CD4-positive, alpha-beta T cell treated with Interleukin-21 for 1 hour (primary cell): ENCODE measurements at places on chromosomes 3 and 15.
A peak's percentile ranks its signal among the peaks of the same experiment; 100 is the strongest.

GRCh38 chr15:87154761-87155160 is 1075.1 kb downstream of the AGBL1 start:
- no peak for DNase-seq

GRCh38 chr3:141278196-141279076 is 46.8 kb downstream of the PXYLP1 start:
- no peak for DNase-seq

- DNase-seq = no peak
Observed at GRCh38 chr3:55910543-55910942, 423.4 kb upstream of the WNT5A start.

DNA sequence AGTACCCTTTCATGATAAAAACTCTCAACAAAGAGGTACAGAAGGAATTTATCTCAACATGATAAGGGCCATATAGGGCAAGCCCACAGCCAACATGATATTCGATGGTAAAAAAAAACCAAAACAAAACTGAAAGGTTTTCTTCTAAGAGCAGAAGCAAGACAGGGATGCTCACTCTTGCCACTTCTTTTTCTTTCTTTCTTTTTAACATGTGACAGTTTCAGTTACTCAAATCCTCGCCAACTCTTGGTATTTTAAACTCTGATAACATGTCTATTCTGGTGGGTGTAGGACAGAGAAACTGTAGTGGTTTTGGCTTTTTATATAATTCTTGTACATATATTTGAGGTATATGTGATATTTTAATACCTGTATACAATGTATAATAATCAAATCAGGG is 74.0 kb upstream of the NMNAT3 start:
- DNase-seq = no peak

DNA sequence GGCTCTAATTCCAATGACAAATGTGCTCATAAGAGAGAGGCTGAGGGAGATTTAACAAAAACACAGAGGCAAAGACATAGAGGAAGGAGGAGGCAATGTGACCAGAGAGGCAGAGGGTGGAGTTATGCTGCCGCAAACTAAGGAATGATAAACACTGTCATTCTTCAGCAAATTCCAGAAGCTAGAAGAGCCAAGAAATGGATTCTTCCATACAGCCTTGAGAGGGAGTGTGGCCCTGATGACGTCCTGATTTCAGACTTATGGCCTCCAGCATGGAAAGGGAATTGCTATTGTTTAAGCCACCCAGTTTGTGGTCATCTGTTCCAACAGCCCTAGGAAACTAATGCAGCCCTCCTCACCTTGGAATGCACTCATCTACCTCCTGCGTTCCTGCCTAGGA is 30.5 kb downstream of the CD47 start:
- DNase-seq = no peak

- no peak for DNase-seq
Observed at GRCh38 chr3:146626403-146627122, 21.4 kb upstream of the PLSCR5 start.

DNA sequence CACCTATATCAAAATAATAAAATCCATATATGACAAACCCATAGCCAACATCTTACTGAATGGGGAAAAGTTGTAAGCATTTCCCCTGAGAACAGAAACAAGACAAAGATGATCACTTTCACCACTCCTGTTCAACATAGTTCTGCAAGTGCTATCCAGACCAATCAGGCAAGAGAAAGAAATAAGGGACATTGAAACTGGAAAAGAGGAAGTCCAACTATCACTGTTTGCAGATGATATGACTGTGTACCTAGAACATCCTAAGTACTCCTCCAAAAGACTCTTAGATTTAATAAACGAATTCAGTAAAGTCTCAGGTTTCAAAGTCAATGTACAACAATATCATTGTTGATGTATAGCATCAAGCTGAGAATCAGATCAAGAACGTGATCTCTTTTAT is 35.6 kb upstream of the FGF7 start:
- no peak for DNase-seq

GRCh38 chr3:193060748-193061546 is 143.3 kb upstream of the MB21D2 start:
- DNase-seq = no peak

DNA sequence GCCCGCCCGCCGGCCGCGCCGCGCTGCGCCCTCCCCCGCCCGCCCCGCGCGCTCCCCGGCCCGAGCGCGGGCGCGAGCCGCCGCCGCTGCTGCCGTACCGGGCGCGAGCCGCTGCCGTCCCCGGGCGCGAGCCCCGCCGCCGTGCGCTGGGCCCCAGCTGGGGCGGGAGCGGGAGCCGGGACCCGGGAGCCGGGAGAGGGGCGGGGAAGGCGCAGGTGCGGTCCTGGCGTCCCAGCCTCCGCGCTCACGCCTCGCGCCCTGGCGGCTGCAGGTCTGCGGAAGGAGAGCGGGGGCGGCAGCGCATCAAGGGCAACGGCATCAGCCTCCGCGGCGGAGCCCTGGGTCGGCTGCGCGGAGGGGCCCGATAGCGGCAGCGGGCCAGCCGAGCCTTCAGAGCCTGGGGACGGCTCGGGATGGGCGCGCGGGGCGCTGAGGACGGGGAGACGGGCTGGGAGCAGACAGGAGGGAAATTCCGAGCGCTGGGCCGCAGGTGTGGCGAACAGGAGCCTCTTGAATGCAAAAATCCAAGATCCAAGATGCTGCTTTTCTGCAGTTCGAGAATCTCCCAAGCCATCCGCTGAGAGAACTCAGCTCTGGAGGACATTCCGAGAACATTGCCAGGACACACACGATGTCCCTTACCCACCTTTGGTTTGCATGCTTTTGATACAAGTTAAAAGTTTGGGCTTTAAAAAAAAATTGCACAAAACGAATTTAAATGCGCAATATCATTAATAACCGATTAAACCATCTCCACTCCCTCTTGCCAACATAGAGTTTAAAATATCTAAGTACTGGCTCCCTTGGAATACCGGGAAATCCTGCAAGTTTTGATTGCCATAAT is 251.1 kb downstream of the TJP1 start:
- no peak for DNase-seq

- no peak for DNase-seq
Observed at GRCh38 chr15:67076147-67076843, 10.9 kb downstream of the SMAD3 start.

- DNase-seq = no peak
Observed at GRCh38 chr3:132854856-132855535, 132.8 kb upstream of the NPHP3 start.

DNA sequence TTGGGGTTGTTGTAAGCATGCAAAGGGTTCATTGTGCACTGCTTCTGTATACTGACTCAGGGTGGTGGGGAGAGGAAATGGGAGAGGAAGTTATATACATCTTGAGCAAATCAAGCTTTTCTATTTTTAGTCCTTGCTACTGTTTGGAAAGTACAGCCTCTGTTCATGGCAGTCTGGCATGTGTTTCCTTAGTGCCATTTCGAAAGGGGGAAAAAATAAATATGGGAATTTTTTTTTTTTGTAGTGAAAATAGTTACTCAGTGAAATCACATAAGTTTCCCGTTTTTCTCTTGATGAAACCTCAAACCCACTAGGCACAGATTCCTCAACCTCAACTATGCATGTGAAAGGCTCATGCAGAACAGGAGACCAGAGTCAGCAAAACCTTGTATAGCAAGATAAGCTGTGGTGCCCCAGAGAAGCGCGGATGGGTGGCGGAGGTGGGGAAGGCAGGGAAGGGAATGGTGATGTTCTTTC is 353.3 kb downstream of the LPP start:
- DNase-seq = peak; percentile 8

DNA sequence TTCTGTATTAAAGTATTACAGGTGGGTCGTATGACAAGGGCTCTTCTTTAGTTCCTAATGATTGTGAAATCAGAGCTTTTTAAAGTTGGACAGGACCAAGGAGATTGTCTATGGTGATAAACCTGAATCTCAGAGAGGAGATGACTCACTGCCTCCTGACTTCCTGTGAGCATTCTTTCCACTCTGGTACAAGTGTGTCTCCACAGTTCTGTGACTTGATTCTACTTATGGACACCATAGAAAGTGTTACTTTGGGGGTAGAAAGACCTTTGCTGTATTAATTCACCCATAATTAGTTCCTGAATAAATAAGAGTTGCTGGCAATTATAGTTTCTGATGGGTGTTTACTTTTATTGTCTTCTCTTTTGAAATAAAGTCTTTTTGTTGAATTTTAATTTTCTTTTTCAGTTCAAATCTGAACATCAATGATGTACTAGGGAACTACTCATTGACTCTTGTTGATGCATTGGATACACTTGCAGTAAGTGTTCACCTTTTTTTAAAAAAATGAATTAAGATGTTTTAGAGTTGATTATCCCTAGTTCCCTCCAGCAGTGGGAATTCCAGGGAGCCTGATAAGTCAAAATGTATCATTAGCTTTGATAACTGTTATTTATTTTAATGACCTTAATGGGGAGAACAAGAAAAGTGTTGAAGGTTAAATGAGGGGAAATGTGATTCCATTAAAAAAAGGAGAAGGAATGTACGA is 7.4 kb downstream of the EDEM1 start:
- DNase-seq = peak; percentile 71

GRCh38 chr3:63128380-63128779 is 149.7 kb upstream of the SYNPR start:
- DNase-seq = no peak

- no peak for DNase-seq
Observed at GRCh38 chr3:106317141-106318055, 448.6 kb upstream of the CBLB start.

- no peak for DNase-seq
Observed at GRCh38 chr3:12797124-12797891, 828 bp downstream of the CAND2 start.

GRCh38 chr3:128946411-128946810 is 47.5 kb downstream of the CFAP92 start:
- DNase-seq = no peak

GRCh38 chr15:67805008-67805665 is 20.2 kb upstream of the SKOR1 start:
- no peak for DNase-seq

DNA sequence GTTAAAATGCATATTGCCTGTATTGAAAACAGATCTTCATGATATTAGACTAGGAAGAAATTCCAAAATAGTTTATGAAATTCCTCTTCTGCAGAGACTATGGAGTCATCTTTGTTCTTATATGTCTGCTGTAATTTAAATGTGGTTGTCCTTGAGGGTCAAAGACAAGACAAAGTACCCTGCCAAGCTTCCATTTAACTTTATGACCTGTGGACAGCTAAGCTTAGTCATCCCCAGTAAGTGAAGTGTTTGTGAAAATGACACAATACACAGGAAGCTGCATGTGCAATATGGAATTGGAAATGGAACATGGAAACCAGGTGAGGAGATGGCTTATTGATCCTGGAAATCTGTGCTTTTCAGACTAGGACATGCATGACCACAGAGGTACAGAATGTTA is 68.5 kb upstream of the GBE1 start:
- DNase-seq = no peak

DNA sequence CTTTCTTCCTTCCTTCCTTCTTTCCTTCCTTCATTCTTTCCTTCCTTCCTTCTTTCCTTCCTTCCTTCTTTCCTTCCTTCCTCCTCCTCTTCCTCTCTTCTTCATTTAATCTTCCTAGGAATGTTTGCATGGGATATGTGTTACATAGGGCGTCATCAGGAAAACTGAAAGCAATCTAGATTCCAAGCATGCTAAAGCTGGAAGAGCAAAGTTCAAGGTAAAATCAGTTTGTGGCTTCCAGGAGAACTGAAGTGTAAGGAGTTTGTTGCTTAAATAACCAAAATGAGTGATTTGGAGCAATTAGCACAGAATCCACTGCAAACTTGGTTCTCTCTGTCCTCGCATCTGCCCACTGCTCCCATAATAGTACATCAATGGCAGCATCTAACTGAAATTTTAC is 716.2 kb downstream of the GBE1 start:
- DNase-seq = no peak

- no peak for DNase-seq
Observed at GRCh38 chr3:196193133-196193735, 18.0 kb downstream of the ZDHHC19 start.

- no peak for DNase-seq
Observed at GRCh38 chr3:141539431-141540187, 52.8 kb downstream of the RASA2 start.
